EL (cell line): ENCODE measurements at places on chromosomes 16 and 17.

DNA sequence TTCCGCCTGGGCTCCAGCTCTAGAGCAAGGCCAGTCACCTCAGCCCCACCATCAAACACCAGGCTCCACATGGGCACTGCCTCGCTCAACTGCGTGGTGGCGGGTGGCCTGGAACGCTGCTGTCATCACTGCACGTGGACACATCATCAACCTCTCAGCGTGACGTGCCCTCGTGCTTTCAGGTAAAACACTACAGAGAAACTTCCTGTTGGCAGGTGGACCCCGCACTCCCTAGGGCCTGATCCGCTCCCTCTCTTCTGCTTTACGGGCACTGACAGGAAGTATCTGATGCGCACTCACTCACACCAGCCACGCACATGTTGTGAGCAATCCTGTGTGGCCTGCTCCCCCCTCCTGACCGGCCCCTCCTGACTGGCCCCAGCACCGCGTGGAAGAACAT is 87.4 kb downstream of the ANKRD11 start:
- DNase-seq, result peak; percentile 31

DNA sequence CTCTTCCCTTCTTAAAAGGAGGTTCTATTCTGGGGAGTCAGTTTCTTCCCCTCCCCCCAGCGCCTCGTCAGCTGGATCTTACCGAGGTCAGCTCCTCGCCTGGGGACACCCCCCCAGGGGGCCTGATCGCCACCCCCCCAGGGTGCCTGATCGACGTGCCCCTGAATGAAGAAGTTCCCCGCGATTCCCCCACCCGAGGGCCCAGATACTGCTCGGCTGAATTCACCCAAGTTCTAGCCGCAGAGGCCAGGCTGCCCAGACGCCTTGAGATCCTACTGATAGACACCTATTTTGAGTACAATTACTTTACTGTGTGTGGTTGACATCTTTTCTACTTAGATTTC is 1.4 kb downstream of the RAB11FIP3 start:
- peak; percentile 19 for DNase-seq

DNA sequence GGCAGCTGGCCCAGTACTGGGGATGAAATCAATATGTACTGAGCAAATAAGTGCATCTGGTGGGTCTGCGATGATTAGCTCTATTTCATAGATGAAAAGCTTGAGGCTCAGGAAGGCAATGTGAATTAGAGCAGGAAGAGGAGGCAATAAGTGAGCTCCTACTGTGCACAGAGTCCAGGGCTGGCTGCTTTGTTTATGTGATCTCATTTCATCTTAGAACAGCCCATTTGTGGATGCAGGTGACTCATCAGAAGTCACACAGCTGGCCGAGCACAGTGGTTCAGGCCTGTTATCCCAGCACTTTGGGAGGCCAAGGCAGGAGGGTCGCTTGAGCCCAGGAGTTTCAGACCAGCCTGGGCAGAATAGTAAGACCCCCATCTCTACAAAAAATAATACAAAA is 7.1 kb downstream of the TMEM114 start:
- peak; percentile 15 for DNase-seq

DNA sequence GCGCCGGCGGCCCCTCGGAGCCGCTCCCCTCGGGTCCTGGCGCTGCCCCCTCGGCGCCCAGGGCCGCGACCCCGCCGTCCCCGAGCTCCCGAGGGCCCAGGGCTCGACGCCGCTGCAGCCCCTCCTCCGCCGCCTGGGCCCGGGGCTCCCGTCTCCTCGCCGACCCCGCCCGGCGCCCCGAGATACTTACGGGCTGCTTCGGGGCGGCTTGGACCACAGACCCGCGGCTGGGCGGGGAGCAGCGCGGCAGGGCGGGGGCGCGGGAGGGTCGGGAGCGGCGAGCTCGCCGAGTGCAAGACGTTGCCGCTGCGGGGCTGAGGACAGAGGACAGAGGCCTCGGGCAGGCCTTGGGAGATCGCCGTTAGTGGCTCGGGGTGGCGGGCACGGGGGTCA is 290 bp downstream of the TOB1 start:
- no peak for DNase-seq

GRCh38 chr17:64399071-64399766 is 8.6 kb upstream of the PECAM1 start:
- no peak for DNase-seq

GRCh38 chr16:80627108-80627507 is 86.3 kb downstream of the DYNLRB2 start:
- DNase-seq, result no peak

DNA sequence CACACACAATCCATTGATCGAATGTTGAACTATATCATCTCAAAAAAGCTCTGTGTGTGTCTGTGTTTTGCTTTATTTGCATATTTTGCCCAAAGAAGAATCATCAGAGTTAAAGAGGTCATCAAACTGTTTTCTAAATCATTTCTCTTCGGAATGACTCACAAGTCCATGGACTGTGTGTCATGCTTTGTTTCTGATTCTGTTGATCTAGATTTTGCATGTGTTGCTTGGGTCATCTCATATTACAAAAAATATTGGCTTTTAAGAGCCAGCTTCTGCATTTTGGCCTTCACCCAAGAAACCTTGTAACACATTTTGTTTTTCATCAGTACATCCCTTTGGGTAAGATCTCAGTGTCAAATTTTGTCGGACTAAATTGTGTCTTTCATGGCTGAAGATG is 471.2 kb upstream of the HSBP1 start:
- peak; percentile 74 for DNase-seq

DNA sequence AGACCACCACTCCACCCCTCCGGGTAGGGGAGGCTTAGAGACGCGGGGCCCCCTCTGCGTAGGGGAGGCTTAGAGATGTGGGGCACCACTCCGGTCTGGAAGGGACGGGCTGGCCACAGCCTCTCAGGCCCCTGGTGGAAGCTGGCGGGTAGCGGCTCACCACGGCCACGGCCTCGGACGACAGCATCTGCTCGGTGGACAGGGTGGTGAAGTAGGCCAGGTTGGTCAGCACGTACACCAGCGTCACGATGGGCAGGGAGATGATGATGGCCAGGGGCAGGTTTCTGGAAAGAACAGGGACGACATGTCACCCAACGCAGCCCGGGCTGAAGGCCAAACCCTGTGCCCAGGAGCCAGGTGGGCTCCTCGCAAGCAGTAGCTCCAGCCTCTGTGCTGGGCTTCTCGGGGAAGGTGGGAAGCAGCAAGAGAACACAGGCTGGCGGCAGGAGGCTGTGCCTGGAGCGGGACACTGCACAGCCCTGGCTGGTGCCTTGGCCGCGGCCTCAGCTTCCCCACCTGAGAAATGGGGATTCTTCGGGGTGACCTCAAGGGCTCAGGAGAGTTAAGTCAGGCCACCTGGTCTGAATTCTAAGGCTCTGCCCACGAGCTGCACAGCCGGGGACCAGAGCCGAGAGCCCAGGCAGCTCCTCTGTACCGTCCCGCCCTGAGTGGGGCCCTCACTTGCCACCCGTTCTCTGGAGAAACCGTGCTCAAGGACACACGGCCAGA is 29.6 kb downstream of the SLC7A5 start:
- DNase-seq, result no peak

DNA sequence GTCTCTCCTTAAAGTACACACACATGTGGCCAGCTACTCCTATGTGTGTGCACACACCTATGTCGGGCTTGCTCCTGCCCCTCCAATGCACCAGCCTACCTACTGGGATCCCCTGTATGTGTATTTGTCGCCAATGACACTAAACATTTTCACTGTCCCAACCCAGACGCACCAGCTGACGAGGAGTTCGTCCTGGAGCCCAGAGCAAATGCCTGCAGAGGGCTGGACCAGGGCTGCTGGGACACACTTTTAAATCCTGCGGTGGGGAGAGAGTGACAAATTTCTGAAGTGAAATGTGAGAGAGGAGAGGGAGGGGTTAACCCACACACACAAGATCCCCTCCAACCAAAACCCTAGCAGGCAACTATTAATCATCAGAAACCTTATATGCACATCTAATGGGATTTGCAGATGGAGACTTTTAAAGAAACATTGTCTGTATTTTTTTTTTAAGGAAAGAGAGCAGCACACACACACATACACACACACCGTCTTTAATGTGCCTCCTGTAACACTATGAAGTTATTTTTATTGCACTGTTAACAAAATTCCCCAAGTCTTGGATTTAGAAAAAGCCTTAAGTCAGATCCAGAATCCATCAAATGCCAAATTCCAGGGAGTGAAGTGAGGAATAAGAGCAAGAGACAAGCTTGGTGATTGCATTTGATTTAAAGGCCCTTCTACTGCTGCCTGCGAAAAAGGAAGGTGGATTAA is at the start of gene MEOX1:
TSS of gene MEOX1 (minus strand) at position 224 of the 714 bp plus-strand sequence. CDS start 388 bp downstream, outside the sequence.
- DNase-seq, result peak; percentile 79

DNA sequence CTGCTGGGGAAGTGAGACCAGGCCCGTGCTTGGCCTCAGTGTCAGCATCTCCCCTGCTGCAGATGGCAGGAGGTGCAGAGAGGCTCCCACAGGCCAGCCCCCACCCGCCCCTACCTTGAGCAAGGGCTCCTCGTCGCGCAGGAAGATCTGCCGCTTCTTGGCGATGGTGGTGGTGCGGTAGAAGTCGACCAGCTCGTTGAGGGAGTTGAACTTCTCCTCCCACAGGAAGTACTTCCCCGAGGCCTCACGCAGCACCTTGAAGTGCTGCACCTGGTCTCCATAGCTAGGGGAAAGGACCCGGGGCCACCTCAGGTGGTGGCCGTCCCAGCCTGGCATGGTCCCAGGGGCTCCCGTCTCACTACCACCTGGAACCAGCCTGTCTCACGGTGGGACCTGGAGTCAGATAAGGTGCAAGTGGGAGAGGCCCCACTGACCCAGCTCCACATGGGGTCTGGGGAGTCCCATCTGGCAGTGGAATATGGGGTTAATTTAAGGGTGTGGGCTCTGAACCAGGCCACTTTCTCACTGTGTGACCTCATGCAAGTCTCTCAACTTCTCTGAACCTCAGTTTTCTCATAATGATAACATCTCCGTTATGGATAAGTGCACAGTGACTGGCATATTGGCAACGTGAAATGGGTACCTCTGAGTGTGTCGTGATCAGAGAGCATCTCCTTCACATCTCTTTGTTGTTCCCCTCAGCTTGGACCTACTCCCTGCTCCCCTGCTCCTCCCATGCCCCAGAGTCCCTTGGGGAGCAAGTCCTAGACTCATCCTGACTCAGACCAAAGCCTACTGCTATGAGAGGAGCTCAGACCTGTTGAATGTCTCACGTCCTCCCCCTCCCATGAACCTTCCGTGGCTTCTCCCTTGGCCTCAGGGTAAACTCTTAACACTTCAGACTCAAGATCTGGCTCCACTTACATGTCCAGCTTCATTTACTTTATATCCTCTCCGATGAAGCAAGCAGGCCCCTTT is 19.8 kb upstream of the FAM83G start:
- DNase-seq, result peak; percentile 75

DNA sequence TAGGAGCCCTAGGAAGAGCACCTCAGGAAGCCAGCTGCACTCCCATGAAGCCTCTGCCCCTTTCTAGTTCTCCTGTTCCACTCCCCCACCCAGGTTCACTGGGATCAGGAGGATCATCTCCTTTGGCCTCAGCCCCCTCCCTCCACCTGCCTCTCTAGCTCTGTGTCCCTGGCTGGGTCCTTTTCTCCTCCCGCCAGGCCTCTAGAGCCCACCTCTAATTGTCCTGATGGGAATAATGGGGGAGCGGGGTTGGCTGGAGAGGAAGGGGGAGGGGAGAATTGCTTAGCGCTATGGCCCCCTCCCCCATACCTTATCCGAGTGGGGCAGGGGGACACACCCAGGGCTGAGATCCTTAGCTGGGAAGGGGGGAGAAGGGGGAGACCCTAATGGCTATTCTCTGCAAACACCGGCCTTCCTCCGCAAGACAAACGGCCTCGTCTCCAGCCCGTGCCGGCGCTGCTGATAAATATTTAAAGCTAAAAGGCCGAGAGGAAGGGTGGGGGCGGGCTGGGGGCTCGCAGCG is 997 bp downstream of the HOXB7 start:
- no peak for DNase-seq

- DNase-seq, result no peak
These were observed 38.9 kb downstream of the ST3GAL2 start for GRCh38 chr16:70399951-70400350.

DNA sequence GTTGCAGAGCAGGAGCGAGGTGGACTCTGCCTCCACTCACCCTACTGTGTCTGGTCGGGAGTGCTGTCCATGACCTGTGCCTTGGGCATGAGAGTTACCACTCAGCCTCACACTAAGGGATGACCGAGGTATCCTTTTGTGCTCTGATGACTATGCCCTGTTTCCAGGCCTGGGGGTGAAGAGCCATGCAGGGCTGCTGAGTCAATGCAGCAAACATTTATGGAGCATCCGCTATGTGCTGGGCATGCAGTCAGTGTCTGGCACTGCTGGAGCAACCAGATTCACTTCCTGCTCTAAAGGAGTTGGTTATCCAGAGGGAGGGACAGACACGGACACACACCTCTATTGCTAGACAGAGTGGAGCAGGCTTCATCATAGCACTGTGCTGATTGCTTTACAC is 7.6 kb upstream of the HNF1B start:
- peak; percentile 96 for DNase-seq

DNA sequence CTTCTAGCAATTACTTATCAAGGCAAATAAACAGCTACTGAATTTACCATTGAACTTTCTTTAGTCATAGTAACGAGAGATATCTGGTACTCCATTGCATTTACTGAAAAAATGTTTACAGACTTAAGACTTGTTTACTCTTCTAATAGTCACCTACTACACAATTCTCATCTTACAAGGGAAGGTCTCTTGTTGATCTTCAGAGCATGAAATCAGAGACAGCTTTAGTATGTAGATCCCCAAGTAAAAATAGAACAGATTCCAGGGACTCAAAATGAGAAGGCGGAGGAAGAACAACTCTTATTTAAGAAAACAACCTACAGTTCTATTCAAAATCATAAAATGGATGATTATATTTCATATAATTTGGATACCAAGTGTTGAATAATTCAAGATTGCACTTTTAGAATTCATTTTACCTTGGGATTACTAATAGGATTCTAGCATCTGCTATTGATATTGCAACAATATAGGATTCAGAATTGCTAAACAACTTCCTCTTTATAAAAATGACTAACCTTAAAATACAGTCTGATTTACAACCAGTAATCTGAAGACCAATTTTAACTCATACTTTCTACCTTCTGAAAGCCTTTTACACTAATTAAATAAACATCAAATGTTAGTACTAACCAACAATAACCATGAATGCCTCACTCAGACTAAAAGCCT is 20.8 kb downstream of the UBE2G1 start:
- no peak for DNase-seq

- no peak for DNase-seq
These were observed 170.8 kb downstream of the BANP start for GRCh38 chr16:88121886-88122580.

- no peak for DNase-seq
These were observed 92.4 kb upstream of the CDYL2 start for GRCh38 chr16:80896776-80897175.

- no peak for DNase-seq
These were observed 151.1 kb downstream of the KCNJ18 start for GRCh38 chr17:21843318-21843865.

GRCh38 chr16:72240466-72240865 is 68.5 kb upstream of the PMFBP1 start:
- DNase-seq, result no peak

GRCh38 chr17:57419940-57420550 is 163.7 kb downstream of the MSI2 start:
- no peak for DNase-seq
